ENCODE measurements at places on chromosomes 7 and 10.
A peak's percentile ranks its signal among the peaks of the same experiment; 100 is the strongest.

DNA sequence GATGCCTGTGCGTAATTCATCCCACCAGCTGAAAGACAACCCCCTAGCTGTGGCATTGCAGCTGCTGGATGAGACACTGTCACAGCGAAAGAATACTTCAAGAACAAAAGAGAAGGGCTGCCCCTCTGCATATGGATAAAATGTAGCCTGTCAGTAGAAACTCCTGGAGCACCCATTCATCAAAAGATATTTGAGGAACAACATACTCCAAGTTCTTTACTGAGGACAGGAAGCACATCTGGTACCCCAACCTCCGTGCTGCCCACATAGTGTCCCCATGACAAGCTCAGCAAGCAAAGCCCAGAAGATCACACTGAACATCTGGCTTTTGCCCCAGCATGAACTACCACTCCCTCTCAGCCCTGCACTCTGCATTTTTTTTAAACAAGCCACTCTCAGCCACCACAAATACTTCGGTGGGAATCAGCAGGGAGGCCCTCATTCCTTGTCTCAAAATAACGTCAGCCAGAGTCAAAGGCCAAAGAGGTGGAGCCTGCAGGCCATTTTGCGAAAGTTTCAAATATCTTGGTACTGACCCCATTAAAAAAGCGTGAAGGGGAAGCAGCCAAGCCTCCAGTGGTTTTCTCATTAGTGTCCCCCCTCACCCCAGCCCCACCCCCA, 1.7 kb downstream of the CREB3L2 start:
- DNase-seq = no peak

DNA sequence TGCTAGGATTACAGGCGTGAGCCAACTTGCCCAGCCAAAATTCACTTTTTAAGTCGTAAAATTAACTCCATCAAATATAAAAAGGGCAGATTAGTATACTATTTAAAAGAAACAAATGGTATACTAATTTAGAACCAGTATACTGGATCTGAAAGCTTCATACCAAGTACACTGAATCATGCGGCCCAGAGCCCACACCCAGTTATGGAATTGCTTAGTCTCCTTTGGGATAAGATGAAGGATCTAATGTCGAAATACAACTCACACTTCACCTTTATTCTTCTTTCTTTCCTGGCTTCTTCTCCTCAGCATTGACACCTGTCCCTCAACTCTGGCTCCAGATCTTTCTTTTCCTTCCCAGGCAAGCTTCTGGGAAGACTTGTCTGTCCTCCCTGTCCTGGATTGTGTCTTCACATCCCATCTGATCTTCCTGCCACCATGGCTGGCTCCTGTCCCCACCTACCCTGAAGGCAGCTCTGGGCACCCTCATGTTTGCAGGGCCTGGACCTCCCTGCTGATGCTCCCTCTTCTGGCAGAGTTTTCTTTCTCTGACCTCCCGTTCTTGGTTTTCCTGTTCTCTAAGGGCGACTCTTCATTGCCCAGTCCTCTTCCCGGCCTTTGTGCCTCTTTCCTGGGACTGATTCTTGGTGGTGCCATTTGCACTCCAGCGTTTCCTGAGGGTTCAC, 57.8 kb upstream of the CTBP2 start:
- DNase-seq = no peak

GRCh38 chr7:66114743-66115649, at the start of gene CRCP:
Gene CRCP (plus strand): TSS chr7:66114847. CDS start chr7:66114963, 116 bp downstream.
- DNase-seq = peak; percentile 68

- DNase-seq = no peak
Measured at GRCh38 chr10:92712016-92712889, 22.5 kb downstream of the HHEX start.

GRCh38 chr10:63169624-63170023, 36.5 kb downstream of the NRBF2 start:
- DNase-seq = no peak

DNA sequence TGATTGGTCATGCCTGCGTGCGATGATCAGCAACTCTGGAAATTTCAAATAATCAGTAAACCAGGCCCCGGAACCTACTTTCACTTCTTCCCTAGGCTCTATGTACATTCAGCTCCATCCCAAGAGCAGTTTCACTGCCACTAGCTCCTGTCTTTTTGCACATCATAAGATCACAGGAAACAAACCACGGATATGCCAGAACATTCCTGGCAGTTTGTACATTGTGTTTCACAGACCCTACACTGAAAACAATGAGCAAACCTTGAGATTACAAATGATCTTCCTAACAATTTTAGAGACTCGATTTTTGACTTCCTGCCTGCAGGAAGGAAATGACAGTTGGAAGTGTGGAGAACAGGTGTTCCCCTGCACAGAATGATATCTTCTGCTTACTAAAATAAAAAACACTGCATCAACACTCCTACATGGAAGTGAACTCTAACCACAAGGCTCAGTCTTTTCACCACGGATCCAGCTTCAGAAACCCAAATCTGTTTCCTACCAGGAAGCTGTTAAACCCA, 7.6 kb upstream of the TMEM236 start:
- no peak for DNase-seq

- no peak for DNase-seq
Measured at GRCh38 chr7:102146122-102146521, 140.5 kb upstream of the SH2B2 start.

- no peak for DNase-seq
Measured at GRCh38 chr10:18145652-18146051, 5.4 kb downstream of the CACNB2 start.

DNA sequence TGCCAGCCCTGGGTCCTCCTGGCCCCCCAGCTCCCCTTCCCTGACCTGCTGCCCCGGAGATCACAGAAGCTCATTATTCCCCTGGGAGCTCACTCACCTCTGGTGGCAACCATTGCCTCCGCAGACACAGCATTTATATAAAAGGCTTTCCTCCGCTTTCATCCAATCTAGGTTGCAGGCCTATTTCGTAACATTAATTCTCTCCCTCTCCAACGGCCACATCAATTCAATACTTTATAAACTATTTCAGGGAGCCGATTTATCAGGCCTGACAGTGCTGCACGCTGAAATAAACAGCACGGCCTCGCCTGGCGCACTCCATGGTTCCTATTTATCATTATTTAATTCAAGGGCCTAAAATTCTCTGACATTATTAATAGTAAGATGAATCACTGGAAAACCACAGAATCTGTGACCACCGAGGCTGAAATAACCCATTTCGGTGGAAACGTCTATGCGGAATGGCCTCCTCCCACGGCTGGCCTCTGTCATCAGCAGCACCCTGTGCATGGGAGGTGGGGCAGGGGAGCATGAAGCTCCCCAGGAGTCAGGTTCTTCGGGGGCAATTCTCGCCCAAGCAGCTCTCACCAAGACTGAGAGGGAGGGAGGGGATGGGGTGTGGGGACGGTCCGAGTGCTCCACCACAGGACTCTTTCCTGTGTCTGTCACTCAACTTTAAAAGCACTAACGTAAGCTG, 249.3 kb upstream of the PFKP start:
- DNase-seq = no peak

DNA sequence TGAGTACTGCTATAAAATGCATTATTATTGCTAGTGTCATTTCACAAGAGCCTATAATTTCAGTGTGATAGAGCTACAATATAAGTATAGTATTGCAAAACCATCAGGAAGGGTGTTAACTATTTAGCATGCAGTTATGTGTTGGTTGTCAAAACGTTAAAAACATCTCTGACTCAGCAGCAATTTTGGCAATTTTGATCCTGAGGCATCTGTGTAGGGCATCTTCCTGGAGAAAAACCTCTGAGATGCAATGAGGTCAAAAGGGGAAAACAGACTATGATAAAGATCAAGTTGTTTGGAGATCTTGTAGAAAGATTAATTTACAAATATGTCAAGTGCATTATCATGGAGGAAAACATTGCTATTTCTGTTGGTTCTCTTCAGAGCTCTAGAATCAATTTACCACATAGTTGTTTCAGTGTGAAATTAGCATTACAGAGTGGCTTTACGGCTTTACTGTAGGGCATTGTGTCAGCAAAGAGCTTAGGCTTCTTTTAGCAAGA, 5.3 kb downstream of the CFTR start:
- DNase-seq = no peak

All from activated CD8-positive, alpha-beta memory T cell treated with anti-CD3 and anti-CD28 coated beads for 48 hours (primary cell).